Neuronal stem cell (in vitro differentiated cells): ENCODE measurements at places on chromosomes 6 and 20.

DNA sequence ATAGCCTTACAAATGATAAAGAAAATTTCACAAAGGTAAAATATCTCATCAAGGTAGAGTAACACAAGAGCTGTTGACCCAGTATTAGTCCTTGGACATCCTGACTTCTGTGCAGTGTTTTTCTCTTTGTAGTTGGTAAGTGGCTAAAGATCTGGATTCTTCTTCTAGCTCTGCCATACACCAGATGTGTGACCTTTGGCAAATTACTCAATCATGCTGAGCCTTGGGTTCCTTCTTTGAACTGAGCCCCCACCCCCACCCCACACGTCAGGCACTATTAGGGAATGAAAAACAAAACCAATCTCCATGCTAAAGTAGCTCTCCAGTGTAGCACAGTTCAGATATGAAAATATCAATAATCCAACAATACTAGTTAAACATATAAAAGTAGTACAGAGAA, 15.1 kb upstream of the TRIM39 start:
- no peak for DNase-seq

DNA sequence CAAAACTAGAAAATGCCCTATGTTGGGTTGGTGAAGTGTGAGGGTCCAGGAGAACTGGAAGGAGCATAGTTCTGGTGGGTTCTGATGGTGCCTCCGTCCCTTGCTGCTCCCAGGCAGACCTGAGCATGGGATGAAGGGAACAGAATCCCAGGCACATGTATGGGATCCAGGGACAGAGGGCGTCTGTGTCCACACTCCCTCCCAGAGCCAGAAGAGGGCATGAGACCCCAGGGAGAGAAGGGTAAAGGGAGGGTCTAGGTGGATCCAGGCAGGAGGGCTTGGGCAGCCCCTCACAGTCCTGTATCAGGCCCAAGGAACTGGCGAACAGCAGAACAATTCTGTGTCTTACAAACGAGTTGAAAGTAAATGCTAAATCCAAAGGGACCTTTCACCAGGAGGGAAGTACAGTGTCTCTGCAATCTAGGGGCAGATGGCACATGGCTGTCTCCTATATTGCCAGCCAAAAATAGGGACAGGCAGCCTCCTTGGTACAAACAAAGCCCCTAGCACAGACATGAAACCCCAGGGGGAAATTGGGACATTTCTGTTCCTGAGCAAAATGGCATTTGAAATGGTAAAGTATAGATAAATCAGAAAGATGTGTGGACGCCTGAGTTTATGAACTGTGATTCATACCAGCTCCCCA, 2.5 kb upstream of the BPIFA1 start:
- DNase-seq = no peak

- no peak for DNase-seq
Measured at GRCh38 chr6:1088492-1089001, 223.4 kb upstream of the FOXQ1 start.

- DNase-seq = no peak
Measured at GRCh38 chr6:20661721-20662120, 127.5 kb downstream of the CDKAL1 start.

- no peak for DNase-seq
Measured at GRCh38 chr6:110358553-110359160, 508 bp upstream of the METTL24 start.

GRCh38 chr6:49541210-49541724, 9.2 kb upstream of the C6orf141 start:
- DNase-seq = no peak

GRCh38 chr20:34948030-34948429, 7.6 kb downstream of the GSS start:
- DNase-seq = no peak

GRCh38 chr6:155418017-155418761, 37.5 kb downstream of the NOX3 start:
- no peak for DNase-seq
